Activated CD4-positive, alpha-beta T cell treated with anti-CD3 and anti-CD28 coated beads, Interleukin-2, amount 10 ng/mL, durations not matched to agents 24 days and 14 days (primary cell): ENCODE measurements at places on chromosomes 6 and 20.

- no peak for DNase-seq
Measured at GRCh38 chr20:18672834-18673233, 85.0 kb downstream of the DTD1 start.

GRCh38 chr6:101626269-101626668 lies 232.8 kb downstream of the GRIK2 start:
- no peak for DNase-seq

GRCh38 chr6:15313367-15313766 lies 67.5 kb downstream of the JARID2 start:
- DNase-seq: no peak

GRCh38 chr20:34680586-34681175 lies 3.8 kb upstream of the PIGU start:
- no peak for DNase-seq

DNA sequence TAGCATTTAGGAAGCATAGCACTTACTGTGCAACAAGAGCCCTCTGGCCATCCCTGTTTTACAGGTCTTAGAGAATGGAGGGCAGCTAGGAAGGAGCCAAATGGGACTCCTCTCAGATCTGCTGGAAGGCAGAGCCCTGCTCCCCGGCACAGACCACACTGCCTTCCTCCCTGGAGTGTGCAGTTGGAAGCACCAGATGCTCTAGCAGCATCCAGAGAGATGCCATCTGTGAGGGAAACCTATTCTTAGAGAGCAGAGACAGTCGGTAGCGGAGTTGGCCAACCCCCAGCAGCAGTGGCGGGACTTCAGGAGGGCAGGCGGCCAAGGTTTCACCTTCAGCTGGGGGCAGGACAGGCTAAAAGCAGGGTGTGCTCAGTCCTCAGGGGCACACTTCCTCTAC lies 16.7 kb upstream of the E2F1 start:
- no peak for DNase-seq

- no peak for DNase-seq
Measured at GRCh38 chr6:136736281-136736960, 55.9 kb downstream of the MAP3K5 start.

- DNase-seq: peak; percentile 39
Measured at GRCh38 chr6:135519348-135519747, 21.8 kb upstream of the AHI1 start.

GRCh38 chr6:18246205-18246604 lies 18.1 kb downstream of the DEK start:
- DNase-seq: no peak

DNA sequence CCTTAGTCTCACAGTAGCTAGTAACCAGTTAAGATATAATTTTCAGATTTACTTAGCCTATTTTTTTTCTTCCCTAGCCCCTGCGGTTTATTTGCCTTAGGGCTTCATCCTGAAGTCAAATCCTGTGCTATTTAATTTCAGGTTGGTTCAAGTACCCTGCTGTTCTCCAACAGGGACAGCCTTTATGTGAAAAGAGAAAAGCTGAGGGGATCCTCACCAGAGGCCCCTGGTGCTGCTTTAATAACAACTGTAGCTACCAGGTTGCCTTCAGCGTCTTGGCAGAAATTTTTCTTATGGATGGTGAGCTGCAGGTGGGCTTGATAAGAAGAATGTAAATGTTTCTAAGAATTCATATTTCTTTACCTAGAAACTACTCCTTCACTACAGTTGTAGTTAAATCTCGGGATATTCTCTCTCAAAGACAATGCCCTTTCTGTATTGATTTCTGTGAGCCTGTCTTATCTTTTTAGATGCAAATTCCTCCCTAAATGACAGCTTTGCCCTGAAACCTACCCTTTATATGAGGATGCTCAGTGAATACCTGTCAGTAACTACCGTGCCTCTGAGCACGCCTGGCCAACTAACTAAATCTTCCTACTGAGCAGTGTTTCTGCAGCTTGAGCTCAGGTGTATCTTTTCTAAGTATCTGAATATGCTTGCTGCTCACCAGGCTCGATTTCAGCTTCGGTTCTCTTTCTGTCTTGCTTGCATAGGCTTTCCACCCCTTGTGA lies 320.5 kb downstream of the MMUT start:
- DNase-seq: no peak

DNA sequence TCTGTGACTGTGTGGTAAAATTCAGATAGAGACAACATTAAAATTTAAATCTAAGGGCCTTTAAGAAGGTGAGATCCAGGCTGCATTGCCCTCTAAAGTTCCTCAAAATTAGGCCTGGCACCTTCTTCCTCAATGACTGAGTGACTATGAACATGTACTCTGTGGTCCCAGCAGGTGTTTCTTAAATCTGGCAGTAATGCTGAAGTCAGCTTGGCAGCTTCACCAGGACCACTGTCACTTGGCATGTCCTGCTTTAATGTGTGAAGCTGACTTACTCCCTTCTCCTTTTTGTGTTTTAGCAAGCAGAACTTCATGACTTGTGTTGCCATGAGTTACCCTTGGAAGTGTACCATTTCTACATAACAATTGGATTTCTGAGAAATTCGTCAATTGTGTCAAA lies 141.7 kb downstream of the NKAIN2 start:
- DNase-seq: no peak

DNA sequence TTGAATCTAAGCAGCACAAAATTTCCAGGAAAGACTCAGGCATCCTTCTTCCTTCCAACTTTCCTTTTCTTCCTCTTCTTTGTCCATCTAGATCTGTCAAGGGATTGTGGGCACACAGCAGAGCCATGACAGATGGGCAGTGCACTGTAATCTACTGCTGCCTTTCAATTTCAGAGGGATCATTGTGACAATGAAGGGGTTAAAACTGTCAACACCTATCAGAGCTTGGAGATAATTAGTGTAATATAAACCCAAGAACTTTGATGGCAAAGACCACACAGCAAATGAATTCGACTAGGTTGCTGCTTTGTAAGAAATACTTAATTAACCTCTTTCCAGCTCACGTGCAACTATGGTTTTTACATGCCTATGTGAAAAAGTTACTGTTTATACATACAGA lies 55.0 kb downstream of the SAMD5 start:
- no peak for DNase-seq

GRCh38 chr6:137697267-137697938 lies 169.7 kb upstream of the TNFAIP3 start:
- no peak for DNase-seq

DNA sequence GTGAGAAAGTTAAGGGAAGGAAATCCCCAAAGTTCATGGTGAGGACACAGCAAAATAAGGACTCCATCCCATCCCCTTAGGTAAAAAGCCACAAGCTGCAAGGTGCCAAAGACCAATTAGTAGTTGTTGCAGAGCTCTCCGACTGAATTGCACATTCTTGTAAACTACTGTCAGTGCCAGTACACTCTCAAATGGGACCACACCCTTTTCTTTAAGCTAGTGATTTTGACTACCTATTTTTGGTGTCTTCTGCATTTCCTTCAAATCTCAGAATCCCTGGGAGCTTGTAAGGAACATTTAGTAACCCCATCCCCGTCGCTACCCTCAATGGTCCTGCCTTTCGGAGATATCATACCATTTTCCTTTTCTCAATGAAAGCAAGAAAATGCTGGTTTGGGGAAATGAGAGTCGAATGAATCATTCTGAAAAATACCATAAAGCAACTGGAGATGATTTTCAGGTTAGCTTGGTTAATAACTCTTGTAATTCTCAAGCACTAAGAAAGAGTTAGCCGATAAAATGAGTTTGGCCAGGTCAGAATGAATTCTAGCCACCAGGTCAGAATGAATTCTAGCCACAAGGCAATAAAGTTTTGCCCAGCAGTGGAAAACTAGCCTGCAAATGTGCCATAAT lies 5.2 kb upstream of the HMGN3 start:
- no peak for DNase-seq

DNA sequence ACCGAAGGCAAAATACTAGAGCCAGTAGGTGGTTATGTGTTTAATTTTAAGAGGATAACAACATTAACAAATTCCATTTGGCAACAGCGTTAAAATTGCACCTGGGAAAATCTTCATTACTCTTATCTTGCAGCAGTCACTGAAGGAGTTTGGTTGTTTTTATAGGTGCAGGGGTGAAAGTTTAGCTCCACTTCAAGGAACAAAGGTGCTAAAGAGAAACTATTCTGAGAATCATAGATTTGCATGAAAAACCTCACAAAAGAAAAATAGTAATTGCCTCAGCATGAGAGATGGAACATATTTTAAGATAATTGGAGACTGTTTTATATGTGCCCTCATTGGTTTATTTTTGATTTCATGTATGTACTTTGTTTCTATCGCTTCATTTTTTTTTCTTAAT lies 444.4 kb downstream of the UTRN start:
- DNase-seq: no peak

DNA sequence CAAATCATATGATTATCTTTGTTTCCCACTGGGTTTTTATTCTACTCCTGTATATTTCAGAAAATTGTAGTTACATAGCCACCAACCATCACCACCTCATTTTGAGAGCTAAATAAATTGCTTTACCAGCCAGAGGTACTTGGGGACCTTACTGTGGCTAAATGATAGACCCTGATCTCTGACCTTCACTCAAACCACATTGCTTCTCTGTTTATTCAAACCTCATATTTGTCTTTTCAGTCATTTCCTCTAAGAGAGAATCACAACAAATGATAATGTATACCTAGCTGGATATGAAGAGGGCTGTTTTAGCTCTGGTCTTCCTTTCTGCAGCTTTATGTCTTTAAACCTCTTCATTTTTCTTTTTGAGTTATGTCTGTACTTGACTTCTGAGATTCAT lies 142.8 kb downstream of the ADGB start:
- no peak for DNase-seq

DNA sequence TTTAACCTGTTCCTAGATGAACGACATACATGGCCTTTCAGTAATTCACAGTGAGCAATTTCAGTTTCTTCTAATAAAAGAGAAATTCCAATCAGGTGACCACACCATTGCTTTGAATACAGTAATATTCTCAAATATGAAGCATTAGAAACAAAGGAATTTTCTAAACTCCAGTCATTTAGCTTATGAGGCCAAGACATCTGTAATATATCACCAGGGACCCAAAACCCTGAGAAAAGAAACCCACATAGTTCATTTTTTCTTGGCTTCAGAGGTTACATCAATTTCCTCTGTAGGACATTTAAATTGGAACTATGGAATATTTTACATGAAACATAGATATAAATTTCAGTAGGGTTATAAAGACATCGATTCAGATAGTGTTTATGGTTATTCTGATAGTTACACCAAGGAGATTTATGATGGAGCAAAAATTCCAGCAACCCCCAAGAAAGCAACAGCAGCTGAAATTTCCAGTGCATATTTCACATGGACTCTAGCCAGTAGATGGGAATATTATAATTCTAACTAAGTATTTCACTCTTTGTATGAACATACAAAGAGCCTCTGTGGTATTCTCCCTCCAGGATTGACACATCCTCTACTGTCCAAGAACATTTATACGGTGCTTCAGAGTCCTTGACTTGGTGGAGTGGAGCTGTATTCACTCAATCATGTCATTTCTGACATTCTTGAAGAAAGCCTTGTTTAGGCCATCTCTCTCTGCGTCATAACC lies 82.9 kb downstream of the ADGRG6 start:
- no peak for DNase-seq

GRCh38 chr20:44030394-44030793 lies 115.7 kb downstream of the TOX2 start:
- DNase-seq: no peak

- DNase-seq: no peak
Measured at GRCh38 chr20:62193079-62194025, 10.5 kb downstream of the MTG2 start.

DNA sequence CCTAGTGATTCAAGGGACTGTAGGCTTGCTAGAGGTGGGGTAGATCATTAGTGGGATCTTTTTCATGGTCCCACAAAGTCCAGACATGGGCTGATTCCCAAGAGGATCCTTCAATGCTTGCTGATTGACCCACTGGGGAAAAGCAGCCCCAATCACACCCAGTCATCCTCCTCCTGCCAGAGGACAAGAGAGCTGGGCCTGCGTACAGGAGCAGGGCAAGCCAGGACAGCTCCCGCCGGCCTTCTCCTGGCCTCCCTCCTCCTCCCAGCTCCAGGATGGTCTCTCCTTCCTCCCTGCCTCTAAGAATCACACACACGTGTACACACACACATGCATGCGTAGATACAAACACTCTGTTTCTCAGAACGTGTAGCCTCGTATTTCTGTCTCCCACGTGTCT lies 27.0 kb downstream of the KCNK15 start:
- no peak for DNase-seq

DNA sequence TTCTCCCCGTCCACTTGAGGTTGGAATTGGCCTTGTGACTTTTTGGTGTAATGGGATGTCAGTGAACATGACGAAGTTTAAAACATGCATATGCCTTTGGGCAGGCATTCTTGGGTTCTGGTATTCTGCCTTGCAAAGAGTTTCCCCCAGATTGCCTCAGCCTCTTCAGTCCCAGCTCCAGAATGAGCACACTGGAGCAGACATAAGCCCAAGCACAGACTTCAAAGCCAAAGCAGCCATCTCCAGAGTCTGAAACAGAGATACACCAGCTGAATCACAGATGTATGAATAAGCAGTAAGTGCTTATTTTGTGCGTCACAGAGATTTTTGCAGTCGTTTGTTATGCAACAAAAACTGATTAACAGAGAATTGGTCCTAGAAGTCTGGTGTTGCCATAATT lies 546.0 kb downstream of the FRK start:
- no peak for DNase-seq

GRCh38 chr6:157038610-157039009 lies 261.4 kb downstream of the ARID1B start:
- DNase-seq: no peak

DNA sequence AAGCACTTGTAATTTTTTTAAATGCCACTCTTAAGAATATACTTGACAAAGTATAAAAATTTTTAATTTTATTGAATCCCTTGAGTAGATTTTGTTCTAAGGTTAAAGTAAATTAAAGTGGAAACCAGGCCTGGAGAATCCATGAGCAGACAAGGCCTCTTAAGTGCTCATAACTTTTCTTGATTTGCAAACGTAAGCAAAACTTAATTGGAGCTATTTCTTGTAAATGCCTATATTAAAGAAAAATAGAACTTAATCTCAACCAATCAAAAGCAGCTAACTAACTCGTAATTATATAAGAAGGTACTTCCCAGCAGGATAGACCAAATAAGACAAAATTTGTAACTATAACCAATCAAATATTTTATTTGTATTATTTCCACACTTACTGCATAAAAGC lies 12.7 kb upstream of the DEFB129 start:
- DNase-seq: no peak

DNA sequence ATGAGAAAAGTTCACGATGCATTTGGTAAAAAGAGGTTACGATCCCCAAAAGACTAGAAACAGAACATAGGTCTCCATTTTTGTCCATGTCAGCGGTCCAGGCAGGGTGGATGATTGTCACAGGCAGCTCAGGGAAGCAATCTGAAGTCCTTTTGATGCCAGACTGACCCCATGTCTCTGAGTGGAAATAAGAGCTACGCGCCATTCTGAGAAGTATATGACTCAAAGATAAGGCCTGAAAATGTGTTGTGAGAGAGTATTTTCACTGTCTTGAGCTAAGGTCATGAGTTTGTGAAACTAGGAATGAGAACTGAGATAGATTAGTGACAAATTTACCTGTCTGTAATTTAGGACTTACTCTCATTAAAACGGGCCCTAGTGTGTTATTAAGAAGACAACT lies 69.5 kb downstream of the LYRM4 start:
- DNase-seq: no peak

- DNase-seq: no peak
Measured at GRCh38 chr20:14696937-14697336, 359.5 kb upstream of the FLRT3 start.
